ENCODE measurements at places on chromosomes 6 and 20.

DNA sequence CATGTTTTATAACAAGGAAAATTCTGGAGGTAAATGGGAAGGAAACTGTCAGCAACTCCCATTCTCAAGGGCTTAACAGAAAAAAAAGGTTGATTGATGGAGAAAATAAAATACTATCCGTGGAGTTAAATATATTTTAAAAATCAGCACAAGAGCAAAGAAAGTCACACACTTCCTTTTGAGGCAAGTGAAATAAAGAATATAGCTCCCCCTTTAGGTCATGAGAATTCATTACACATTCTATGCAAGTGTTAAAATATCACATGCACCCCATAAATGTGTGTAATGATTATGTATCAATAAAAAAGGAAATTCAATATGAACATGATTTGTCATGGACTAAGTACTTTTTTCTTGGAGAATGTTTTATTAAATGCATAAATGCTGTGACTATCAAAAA is 349.2 kb downstream of the TPBG start:
- DNase-seq = no peak

DNA sequence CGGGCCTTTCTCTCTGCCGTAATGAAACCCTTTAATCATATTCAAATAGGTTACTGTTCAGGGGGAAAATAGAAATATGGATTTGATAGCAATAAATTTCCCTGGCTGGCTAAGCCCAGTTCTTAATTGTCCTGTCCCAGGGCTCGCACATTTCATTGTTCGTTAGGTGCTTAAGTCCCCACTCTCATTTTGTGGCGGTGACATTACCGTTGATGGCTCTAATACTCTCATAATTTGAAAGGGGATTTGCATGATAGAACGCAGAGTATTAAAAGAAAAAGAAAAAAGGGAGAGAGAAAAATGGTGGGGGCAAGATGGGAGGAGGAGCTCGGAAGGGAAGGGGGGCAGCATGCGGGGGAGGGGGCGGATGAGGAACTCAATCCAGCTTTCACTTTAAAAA is 79.1 kb upstream of the FOXP4 start:
- DNase-seq = no peak

GRCh38 chr20:45363611-45364492 is 896 bp downstream of the SYS1 start:
- DNase-seq = no peak

GRCh38 chr6:169177516-169178166 is 76.0 kb downstream of the THBS2 start:
- DNase-seq = no peak

- DNase-seq = no peak
Measured at GRCh38 chr6:38492031-38492430, 147.7 kb downstream of the BTBD9 start.

- DNase-seq = no peak
Measured at GRCh38 chr6:136752554-136752953, 39.7 kb downstream of the MAP3K5 start.

- no peak for DNase-seq
Measured at GRCh38 chr6:42012501-42013133, 37.7 kb upstream of the TAF8 start.

DNA sequence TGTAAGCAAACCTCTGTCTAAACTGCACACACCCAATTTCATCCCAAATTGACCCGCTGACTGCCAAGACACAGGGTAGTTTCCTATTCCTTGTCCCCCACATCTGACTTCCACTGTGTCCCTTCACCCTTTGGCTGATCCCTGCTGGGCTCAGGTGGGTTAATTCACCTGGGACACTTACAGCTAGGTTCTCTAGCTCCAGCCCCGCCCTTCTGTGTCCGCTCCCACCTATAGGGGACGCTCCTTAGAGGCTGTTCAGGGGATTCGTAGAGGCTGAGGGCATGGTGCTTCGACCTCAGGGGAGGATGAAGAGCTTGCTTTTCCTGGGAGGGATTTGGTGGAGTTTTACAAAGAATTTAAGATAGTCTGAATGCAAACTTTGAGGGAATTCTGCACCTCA is 4.0 kb upstream of the CD93 start:
- DNase-seq = no peak

DNA sequence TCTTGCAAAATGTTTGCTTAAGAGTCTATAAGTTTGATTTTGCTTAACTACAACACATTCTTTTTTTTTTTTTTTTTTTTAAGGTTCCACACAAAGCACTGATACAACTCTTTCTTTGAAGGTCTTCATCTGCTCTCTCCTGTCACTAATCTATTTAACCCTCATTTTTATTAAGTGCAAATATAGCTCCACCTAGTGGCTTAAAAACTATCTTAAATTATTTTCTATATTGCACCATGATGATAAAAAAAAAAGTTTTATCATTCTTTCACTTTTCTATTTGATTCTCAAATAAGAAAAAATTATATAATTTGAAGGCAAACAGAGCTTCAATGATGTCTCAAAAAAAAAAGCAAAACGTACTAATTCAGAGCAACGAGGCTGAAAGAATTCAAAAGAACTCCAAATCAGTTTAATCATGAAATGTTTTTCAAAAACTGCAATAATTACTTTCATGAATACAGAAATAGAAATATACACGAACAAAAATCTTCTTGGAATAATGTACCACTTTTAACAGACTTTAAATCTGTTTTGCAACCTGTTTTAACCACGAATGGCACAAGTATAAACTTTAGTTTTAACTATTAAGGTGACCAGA is 12.8 kb downstream of the ESF1 start:
- DNase-seq = peak; percentile 40

- DNase-seq = no peak
Measured at GRCh38 chr6:5094327-5094726, 9.2 kb downstream of the PPP1R3G start.

DNA sequence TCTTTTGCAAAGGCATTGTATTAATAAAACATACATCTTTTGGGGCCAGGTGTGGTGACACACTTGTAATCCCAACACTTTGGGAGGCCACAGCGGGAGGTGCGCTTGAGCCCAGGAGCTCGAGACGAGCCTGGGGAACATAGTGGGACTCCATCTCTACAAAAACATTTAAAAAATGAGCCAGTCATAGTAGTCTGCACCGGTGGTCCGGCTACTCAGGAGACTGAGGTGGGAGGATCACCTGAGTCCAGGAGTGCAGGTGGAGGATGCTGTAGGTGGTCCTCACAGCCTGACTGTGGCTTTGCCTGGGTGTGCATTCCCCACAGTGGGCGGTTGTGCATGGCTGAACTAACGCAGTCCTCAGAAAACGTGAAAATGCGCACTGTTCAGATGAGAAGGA is 162.5 kb downstream of the DLL1 start:
- DNase-seq = no peak

DNA sequence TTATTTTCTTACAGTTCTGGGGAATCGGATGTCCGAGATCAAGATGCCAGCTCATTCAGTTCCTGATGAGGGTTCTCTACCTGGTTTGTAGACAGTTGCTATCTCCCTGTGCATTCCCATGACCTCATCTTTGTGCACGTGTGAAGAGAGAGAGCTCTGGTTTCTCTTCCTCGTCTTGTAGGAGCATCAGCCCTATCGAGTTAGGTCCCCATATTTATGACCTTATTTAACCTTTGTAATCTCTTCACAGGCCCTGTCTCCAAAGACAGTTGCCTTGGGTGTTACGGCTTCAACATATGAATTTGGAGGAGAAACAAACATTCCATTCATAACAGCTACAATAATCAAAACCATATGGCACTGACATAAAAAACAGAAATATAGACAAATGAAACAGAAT is 455.3 kb downstream of the HACE1 start:
- no peak for DNase-seq

DNA sequence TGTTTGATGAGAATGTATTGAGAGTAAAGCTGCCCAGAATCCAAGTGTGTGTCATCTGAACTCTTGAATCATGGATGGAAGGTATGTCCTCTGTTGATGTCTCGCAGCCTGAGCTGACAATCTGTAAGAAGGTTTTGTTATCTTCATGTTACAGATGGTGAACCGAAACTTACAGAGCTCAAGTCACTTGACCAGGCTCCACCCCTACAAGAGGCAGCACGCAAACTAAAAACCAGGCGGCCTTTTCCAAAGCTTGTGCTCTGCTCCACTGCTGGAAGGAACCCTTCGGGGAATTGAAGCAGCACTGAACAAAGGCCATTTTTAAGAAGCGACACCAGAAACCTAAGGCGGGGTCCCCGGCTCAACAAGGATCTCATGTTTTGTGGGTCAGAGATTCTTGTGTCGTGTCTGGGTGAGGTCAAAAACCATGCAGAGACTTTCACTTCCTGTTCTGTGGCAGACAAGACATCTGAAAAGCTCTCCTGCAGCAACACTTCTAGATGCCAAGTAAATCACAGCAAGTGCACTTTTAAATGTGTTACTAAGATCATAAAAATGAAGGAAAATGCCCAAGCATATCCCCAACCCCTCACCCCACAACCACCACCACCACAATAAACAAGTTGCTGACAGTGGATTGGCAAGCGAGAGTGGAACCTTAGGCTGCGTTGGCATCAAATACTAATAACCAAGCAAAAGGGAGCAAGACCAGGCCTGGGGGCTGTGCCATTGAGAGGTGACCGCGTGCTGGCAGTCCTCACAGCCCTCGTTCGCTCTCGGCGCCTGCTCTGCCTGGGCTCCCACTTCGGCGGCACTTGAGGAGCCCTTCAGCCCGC is 27.3 kb downstream of the NQO2 start:
- DNase-seq = no peak

DNA sequence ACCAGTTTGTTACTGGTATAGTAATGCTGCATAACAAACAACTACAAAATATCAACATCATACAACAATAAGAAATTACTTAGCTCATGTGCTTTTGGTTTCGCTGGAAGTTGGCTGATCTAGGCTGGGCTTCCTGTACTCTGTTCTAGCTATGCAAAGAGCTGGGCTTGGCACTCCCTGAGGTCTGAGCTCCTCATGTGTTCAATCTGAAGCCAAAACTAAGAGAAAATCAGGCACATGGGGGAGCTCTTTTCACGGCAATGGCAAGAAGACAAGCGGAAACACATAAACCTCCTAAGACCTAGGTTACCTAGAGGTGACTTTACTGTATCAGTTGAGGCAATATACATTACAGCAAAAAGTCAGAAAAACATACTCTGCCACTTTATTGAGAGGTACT is 574.2 kb downstream of the KHDRBS2 start:
- no peak for DNase-seq

GRCh38 chr6:148250975-148251685 is 91.5 kb upstream of the SASH1 start:
- no peak for DNase-seq

- no peak for DNase-seq
Measured at GRCh38 chr6:35736982-35737412, at the start of gene ARMC12. TSS of gene ARMC12 (plus strand) at chr6:35737032. CDS start at chr6:35737109, 77 bp downstream.

DNA sequence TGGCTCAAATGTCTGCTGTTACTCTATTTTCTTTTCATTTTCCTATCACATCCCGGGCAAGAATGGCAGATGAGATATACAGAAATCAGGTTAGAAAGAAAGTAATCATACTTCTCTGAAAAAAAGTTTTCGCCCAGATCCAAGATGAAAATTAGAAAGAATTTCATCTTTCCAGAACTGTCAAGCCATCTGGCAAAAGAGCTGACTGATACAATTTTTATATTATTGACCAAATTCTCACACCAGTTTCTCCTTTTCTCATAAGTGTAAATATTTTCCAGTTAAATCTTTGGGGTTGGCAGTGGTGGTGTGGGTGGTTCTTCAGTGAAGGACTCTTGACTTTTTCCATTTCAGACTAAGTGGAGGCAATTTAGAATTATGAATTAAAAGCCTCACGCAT is 371.9 kb downstream of the CD83 start:
- no peak for DNase-seq

DNA sequence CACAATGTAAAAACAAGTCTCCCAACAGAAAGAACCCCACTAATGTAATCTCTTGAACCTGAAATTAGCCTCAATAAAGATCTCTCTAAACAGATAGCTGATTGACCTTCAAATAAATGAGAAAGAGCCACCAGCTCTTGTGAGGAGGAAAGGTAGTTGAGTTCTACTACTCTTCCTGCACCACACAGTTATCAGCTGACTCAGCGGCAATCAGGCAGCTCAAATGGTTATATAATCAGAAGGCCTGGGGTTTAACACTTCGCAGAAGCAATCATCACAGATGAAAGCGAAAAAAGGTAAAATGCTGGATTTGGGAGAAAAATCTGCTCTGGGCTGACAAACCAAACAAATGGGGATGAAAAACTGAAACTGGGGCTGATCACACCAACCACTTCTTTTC is 91.8 kb downstream of the CHD6 start:
- no peak for DNase-seq

DNA sequence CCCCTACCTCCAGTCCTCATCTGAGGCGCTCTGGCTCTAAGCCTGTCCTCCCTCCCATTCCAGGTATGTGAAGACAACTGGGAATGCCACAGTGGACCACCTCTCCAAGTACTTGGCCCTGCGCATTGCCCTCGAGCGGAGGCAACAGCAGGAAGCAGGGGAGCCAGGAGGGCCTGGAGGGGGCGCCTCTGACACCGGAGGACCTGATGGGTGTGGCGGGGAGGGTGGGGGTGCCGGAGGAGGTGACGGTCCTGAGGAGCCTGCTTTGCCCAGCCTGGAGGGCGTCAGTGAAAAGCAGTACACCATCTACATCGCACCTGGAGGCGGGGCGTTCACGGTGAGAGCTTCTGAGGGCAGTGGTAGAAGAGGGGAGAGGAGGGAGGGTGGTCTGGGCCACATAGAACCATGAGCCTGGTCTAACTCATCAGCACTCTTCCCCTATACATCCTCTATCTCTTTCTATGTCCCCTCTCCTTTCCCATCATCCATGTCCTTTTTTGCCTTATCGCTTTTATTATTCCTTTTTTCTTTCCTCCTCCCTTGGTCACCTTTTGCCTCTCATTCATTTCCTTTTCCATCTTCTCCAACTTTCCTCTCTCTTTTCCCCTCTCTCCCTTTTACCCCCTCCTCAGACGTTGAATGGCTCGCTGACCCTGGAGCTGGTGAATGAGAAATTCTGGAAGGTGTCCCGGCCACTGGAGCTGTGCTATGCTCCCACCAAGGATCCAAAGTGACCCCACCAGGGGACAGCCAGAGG is 3.5 kb downstream of the RING1 start:
- no peak for DNase-seq

GRCh38 chr6:7138046-7138531 is 30.3 kb downstream of the RREB1 start:
- DNase-seq = no peak

DNA sequence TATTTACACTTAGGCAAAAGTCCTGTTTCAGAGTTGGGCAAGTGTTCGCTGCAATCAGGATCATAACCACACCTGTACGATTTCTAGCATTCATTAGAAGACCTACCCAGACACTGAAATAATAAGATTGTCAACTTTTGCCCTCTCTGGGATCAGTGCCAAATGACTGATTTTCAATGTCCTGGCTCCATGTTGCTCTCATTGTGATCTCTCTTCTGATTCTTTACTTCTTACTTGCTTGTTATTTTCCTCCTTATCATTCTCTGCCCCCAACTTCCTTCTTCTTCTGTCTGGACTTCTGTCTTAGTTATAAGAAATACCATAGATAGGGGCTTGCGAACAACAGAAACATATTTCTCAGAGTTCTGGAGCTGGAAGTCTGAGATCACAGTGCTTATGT is 94.4 kb upstream of the BMP2 start:
- peak; percentile 32 for DNase-seq

GRCh38 chr6:88666901-88667300 is 296.5 kb downstream of the RNGTT start:
- DNase-seq = no peak
